ENCODE measurements at places on chromosomes 1 and 21.

DNA sequence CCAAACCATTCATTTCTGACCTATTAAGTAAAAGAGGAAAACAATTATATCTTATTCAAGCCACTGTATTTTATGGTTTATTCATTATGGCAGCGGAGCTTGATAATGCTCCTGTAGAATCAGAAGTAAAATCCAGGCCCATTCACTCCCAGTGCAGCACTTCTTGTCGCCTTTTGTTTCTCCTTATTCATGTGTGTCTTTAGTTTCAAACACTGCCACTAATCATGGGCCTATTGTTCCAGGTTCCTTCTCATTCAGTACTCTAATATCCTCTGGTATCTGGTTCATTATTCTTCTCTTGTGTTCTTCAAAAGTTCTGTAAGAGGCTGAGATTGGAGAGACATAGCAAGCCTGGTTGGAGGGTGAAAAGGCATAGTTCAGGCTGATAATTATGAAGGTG lies 218.3 kb downstream of the LRRIQ3 start:
- DNase-seq, result no peak

GRCh38 chr1:181141431-181141910 lies 53.0 kb downstream of the IER5 start:
- no peak for DNase-seq

- no peak for DNase-seq
These were observed 65.5 kb downstream of the MT1HL1 start for GRCh38 chr1:236938760-236939159.

- no peak for DNase-seq
These were observed 1302.1 kb upstream of the ADGRL2 start for GRCh38 chr1:80498673-80499072.

GRCh38 chr21:45468971-45469272 lies 64.0 kb downstream of the COL18A1 start:
- no peak for DNase-seq

- DNase-seq, result no peak
These were observed at the start of gene KRTAP12-4 for GRCh38 chr21:44654576-44655175. TSS of gene KRTAP12-4 (minus strand) at chr21:44654659. CDS start at chr21:44654614, 45 bp downstream.

GRCh38 chr1:71390518-71390917 lies 309.7 kb upstream of the ZRANB2 start:
- no peak for DNase-seq

DNA sequence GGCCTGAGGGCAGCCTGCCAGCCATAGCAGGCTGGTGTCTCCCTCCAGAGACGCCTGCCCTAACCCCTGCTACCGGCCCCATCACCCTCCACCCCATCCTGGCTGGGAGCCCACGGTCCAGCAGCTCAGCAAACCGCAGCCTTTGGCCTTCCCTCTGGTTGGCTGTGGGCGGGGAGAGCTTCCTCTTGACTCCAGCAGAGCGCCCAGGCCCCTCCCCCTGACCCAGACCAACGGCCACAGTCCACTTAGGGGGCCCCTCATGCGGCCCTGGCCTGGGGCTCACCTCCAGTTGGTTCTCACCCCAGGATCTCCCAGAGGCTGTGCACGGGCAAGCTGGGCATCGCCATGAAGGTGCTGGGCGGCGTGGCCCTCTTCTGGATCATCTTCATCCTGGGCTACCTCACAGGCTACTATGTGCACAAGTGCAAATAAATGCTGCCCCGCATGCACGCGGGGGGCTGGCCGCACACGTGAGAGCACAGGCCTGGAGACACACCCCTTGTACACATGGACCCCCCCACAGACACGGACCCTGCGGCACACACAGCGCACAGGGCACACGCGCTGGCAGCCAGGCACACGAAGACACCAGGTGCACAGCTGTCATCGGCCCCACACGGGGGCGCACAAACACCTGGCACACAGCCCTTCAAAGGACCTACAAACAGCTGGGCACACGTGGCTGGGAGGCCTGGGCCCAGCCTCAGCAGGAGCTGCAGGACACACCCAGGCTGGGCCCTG lies 3.1 kb downstream of the SMIM1 start:
- no peak for DNase-seq

DNA sequence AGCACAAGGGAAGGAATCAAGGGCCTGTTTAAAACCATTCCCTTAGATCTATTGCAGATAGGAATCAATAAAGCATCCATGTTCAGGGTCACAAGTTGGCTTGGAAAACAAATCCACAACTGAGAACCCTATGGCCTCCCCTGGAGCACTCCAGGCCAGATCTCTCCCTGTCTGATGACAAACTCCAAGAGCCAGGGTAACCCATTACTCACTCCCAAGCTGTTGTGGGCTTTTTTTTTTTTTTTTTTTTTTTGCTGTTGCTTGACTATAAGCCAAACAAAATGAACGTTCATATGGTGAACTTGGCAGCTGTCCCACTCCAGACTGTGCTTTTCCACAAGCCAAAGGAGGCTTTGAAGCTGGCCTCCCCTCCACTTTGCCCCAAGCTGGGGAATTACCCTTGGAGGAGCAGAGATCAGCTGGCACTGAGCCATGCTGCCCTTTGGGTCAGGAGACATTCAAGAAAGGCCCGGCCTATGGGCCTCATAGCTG lies 35.7 kb upstream of the VAV3 start:
- no peak for DNase-seq

GRCh38 chr21:31334648-31335121 lies 9.4 kb downstream of the TIAM1 start:
- DNase-seq, result no peak

DNA sequence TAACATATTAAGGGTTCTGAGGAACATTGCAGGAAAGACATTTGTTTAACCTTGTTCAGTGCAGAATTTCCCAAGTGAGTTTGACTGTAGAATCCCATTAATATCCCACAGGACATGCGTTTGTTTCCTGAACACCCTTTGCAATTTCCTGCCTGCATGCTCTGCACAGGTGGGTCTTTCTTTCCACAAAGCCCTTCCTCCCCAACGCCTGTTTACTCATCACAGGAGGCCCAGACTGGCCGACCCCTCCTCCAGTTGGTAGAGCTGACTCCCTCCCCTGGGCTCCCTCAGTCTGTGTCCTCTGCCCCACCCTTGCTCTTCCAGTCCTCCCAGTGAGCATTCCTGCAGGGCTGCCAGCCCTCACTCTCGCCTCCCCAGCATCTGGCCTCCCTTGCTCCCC lies 47.5 kb upstream of the CTPS1 start:
- DNase-seq, result no peak

GRCh38 chr1:160747717-160748116 lies 8.7 kb downstream of the SLAMF7 start:
- no peak for DNase-seq
